T-helper 1 cell (primary cell): ENCODE measurements at places on chromosomes 7 and 10.

GRCh38 chr10:7464691-7465090, 53.9 kb upstream of the SFMBT2 start:
- DNase-seq: no peak

GRCh38 chr10:114708717-114709335, 50.8 kb upstream of the ABLIM1 start:
- DNase-seq: no peak

GRCh38 chr7:12701433-12701832, 14.0 kb downstream of the ARL4A start:
- DNase-seq: no peak

- no peak for DNase-seq
These were observed 87.3 kb upstream of the TRIL start for GRCh38 chr7:29045258-29046086.

DNA sequence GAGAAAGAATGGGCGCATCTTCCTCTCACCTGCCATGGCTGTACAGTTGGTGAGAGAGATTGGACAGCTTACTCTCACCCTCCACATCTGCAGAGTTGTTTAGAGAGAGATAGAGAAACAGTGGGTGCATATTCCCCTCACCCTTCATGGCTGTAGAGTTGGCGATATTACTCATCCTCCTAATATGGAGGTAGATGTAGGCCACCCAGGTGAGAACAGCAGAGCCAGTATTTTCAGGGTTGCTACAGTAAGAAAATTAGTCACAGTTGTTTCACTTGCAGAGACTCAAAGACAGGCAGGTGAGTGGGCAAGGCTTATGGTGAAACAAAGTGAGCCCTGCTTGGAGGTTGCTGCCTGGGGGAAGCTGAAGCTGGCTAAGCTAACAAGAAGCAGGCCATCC, 65.0 kb upstream of the PFKP start:
- DNase-seq: no peak

DNA sequence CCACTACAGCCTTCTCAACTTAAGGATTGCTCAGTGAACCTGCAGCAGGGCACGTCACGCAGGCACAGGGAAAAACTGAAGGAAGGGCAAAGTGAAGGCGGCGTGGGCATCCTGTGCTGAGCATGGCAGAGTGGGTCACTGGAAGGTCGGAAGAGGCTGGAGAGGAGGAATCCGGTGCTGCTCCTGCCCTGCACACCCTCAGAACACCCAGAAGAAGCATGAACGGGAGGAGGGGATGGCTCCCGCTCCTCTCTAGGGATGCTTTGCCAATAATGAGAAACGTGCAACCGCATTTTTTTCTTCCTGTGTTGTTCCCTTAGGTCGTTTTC, 175.1 kb downstream of the TNS3 start:
- DNase-seq: no peak

DNA sequence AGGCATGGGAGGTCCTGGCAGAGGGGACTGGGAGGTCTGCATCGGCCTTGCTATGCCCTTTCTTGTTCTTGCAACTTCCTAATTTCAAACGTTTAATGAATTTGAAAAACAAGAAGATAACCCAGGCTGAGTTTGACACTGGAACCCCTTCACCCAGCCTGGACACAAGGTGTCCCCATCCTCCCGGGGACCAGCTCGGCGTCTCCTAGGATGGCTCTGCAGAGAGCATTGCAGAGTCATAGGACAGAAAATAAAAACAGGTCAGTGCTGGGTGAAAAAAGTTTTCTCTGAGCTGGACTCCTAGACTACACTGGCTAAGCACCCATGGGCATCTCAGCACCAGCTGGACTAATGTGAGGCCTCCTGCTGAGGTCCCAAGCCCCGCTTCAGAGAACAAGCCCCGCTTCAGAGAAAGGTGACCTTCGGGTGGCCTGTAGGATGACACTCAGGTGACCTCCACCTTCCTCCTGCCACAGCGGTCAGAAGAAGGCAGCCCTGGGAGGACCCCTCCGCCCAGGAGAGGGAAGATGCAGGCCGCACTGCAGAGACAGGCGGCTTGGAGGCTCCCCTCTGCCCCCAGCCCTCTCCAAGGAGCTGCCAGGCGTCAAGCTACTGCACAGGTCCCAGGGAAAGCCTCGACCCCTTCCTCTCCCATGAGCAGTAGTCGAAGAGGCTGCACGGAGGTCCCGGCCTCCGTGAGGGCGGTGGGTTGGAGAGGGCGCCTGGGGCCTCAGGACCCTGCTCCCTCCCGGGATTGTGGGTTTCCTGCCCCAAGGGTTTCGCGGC, 9.3 kb upstream of the UNCX start:
- DNase-seq: no peak

GRCh38 chr10:66827353-66827752, 98.5 kb upstream of the LRRTM3 start:
- no peak for DNase-seq

- no peak for DNase-seq
These were observed 80.6 kb downstream of the GLI3 start for GRCh38 chr7:42156291-42156865.

GRCh38 chr7:79175374-79175773, 278.1 kb downstream of the MAGI2 start:
- DNase-seq: no peak

DNA sequence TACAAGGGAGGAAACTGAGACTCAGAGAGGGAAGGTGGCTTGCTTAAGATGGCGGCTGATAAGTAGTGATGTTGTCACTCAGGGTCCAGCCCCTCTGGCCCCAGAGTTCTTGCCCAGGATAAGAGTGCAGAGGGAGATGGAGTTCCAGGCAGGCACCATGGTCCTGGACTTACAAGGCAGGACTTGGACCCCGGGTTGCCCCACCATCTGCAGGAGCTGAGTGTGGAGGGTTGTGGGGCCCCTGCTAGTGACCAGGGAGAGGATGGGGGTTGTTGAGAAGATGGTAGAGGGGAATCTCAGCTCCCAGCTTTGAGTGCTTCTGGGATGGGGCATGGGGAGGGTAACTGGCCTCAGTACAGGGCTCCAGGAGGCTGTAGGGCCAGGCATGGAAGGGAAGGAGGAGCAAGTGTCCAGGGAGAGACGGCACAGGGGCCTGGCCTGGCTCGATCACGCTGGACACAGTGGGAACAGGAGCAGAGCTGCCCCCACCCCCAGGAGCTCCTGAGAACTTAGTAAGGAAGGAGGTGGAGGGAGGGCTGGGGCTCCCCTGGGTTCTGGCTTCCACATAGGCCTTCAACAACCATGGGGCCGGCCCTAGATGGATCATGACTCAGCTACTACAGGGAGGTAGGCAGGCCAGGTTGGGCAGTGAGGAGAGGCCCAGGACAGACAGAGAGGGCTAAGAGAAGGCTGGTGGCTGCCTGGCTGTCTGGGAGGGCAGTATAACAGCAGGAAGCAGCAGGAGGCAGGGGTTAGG, 28.2 kb downstream of the PPIF start:
- DNase-seq: no peak

GRCh38 chr10:113967126-113967525, 76.5 kb upstream of the ADRB1 start:
- DNase-seq: no peak

DNA sequence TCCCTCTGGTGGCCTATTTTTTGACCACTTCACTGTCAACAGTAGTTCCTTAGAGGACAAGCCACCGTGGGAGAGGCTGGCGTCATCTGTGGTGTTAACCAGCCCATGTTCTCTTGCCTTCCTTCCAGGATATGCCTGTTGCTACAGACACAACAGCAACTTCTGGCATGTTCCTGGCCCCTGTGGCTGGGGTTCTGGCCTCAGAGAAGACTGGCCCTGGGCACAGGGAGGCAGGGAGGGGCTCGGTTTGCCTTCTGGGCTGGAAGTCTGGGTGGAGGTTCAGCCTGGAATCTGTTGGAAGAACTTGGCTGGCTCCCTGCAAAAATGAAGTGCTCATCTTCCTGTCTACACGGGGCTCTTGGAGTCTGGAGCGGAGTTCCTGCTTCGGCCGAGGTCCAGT, 25.7 kb downstream of the GOLGA7B start:
- no peak for DNase-seq

DNA sequence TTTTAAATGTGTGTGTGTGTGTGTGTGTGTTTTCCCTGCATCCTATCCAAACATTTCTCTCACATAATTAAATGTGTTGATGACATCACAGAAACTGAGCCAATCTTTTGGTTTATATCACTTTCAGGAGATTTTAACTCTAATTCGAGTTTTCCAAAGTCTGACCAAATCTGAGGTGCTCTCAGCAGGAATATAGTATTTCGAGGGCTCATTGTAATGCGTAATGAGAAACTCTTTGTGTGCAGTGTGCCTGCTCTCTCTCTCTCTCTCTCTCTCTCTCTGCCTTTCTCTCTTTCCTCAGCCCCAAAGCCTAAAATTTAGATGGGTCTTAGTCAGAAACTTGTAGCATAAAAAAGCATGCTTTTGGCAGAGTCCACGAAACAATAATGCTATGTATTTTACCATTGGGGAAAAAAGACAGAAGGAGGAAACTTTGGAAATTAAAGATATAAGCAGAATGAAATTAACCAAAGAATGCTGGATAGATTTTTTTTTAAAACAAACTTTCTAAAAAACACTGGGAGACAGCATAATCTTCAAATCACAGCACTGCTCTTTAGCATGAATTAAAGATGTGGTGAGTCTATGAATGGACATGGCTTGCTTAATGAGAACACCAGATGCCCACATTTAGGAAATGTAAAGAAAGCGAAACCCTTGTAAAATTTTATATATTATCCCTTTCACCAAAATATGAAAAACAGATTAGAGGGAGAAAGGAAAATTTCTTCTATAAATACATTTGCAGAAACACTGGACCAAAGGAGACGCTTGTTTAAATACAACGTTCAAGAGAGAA, 206.8 kb upstream of the HABP2 start:
- no peak for DNase-seq

- no peak for DNase-seq
These were observed 498.7 kb upstream of the C7orf33 start for GRCh38 chr7:148091882-148092281.

GRCh38 chr7:144454256-144455039, 51.0 kb upstream of the NOBOX start:
- no peak for DNase-seq

GRCh38 chr7:77458786-77459185, 42.6 kb upstream of the GSAP start:
- DNase-seq: no peak

DNA sequence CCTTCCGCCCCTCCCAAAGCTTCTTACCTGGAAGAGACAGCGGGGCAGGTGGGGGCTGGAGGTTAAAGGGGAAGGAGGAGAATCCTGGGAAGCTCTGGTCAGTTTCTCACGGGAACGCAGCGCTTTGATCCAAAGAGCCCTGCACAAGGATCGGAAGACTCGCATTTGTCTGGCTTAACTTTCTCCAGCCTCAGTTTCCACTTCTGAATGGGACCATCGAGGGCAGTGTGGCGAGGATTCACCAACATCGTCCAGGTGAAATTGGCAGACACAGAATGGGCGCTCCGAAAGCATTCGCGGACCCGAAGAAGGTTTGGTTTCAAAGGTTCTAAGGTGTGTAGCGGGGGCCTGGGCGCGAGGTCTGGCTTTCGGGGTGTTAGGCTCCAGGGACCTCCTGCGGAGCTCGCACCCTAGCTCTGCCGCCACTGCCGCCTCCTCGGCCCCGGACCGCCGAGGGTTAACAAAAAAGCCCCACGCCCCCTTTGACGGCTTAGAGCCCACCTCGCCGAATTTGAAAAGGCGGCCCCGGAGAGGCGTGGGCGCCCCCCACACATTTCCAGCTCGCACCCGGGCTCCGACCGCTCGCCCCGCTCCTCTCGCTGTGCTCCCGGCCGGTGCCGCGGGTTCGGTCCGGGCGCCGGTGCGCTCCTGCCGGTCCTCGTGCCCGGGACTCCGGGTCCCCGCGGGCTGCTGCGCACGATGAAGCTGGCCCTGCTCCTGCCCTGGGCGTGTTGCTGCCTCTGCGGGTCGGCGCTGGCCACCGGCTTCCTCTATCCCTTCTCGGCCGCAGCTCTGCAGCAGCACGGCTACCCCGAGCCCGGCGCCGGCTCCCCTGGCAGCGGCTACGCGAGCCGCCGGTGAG, at the start of gene COL26A1:
TSS of gene COL26A1 (plus strand) at position 542 of the 862 bp plus-strand sequence. CDS start at position 700, 158 bp downstream.
- DNase-seq: no peak

DNA sequence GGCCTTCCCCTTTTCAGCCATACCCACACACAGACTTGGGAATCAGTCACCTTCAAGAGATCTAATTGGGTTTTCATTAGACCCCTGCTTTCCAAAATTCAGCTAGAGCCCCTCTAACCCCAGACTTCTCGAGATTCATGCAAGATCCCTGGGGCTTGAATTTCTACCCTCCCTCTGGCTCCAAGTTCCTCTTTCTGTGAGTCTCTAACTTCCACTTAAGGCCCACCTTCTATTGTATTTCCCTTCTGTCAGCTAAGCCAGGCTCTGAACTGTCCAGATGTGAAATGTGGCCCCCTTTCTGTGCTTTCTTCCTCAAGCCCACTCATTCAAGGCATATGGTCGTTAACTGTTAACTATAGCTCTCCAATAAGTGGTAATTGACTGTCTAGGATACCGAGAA, 132.2 kb downstream of the ZNF365 start:
- no peak for DNase-seq

DNA sequence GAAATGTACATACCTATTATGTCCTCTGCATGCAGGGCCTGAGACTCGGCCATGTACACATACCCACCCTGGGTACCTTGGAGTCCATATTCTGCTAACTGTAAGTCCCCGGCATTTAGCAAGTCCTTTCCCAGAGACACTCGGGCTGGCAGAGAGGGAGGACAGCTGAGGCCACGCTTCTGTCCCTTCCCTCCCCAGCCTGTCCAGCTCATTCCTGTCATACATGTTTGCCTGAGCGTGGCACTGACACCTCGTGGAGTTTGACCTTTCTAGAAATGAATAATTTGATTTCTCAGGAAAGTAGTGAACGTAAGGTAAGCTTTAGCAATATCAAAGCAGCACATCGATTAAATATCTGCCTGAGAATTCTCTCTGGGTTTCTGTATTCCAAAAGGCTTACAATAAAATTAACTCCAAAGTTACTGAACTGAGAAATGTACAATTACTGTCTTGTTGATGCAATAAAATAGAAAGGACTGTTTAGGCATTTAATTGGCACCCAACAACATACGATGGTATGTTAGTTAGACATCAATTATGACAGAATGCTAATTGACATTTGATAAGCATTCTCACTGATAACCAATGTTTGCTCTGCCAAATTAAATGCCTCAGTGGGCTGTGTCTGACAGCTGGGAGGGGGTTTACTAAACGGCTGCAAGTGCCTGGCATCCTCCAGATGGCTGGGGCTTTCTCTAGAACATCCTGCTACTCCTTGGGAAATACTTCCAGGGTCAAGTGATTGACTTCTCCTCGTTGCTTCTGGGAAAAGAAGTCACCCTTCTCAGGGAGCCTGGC, 221.2 kb downstream of the CCSER2 start:
- no peak for DNase-seq
